Glutamatergic neuron (in vitro differentiated cells): ENCODE measurements at places on chromosomes 4 and X. TPM values are rescaled to one million over a fixed set of nuclear protein-coding genes. Genes with fewer than 3 reads are reported as not detected.

The TSR2 gene
- total RNA-seq: 32.0 TPM

- DNase-seq: no peak
Observed at GRCh38 chr4:8218371-8219031, 19.4 kb downstream of the SH3TC1 start.

GRCh38 chr4:19776021-19776459 lies 475.7 kb upstream of the SLIT2 start:
- DNase-seq: no peak

GRCh38 chr4:80070880-80071603 lies 2.0 kb downstream of the ANTXR2 start:
- DNase-seq: no peak

DNA sequence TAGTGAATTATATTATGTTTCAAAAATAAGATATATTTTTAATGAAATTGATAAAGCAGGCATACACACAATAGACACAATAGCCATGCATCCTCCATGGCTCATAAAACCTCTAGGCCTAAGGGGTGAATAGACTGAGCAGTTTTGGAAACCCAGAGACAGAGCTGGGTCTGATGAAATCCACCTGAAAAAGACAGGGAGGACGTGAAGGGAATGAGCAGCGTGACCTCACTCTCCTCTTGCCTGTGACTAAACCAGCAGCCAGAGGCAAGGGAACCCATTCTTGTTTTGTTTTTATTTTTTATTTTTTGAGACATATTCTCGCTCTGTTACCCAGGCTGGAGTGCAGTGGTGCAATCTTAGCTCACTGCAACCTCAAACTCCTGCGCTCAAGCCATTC lies 424.4 kb upstream of the FAM241A start:
- DNase-seq: no peak

DNA sequence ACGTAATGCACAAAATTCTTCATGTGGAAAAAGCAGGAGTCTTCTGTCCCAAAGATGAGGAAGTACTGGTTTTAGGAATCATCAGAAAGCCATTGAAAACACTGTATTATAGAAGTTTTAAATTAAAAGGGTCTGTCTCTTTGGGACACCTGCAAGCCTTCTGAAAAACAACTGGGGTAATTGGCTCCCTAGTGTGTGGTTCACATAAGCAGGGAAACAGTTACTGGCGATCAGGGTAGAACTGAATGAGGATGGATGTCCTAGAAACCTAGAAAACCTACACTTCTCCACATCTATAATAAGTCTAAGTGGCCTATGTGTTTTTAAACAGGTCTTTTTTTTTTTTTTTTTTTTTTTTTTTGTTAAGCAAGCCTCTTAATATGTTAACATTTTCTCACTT lies 945.5 kb upstream of the PCDH10 start:
- no peak for DNase-seq

DNA sequence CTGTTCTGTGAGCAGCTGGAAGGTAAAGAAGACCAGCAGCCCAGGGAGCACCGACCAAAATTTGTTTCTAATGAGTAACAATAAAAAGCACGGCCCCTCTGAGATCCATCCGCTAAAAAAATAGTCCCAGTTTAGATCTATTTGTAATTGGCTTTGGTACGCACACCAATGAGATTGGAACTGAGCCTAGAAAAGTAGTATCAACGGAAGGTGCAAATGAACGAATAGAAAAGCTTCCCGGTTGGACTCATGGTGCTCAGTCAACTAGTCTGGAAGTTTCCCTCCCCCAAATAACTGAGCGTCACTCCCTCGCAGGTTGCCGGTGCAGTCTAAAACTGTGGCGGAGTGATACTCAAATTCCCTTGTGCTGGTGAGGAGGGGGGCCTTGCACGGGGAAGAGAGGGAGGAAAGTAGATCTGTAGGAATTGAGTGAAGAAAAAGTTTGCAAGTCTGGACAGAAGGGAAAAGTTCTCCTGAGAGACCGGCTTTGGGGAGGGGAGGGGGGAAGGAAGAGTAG lies at the start of gene COL4A5:
Gene COL4A5, plus strand, starts transcription at position 413 of the 517 bp plus-strand sequence. CDS start 288 bp downstream, outside the sequence.
- DNase-seq: peak; percentile 16

DNA sequence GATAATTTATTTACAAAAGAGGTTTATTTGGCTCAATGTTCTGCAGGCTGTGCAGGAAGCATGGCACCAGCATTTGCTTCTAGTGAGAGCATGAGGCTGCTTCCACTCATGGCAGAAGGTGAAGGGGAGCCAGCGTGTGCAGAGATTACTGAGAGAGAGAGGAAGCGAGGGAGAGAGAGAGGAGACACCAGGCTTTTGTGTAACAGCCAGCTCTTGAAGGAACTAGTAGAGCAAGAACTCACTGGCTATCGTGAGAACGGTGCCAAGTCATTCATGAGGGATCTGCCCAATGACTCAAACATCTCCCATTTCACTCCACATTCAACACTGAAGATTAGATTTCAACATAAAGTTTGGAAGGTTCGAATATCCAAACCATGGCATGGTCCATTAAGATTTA lies 12.7 kb downstream of the GUCY1A1 start:
- no peak for DNase-seq

GRCh38 chr4:156575430-156576073 lies 396.0 kb downstream of the PDGFC start:
- DNase-seq: no peak

The RXFP1 gene
- total RNA-seq: not detected

The WWC2 gene
- 18.2 TPM for total RNA-seq
